ENCODE measurements at places on chromosomes 12 and 14.

DNA sequence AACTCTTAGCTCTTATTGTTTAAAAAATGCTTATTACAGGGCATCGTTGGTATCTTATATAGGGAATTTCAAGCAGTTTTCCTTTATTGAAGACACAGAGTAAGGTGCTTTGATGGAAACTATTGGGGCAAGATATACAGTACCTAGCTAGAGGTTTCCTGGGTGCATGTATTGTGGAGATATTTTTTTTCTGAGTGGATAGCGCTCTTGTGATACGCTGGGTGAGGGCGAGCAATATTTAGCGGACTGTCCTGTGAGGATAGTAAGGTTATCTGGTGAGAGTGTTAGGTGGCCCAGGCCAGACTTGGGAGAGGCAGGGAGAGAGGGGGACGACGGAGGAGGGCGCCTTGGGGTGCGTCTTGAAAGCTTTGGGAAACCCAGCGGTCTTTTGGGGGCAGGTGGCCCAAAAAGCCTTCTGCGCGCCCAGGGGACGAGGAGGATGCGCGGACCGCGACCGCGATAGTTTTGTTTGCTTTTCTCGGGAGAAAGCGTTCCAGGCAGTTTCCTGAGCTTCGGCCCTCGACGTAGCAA lies 596 bp upstream of the BICD1 start:
- no peak for DNase-seq

DNA sequence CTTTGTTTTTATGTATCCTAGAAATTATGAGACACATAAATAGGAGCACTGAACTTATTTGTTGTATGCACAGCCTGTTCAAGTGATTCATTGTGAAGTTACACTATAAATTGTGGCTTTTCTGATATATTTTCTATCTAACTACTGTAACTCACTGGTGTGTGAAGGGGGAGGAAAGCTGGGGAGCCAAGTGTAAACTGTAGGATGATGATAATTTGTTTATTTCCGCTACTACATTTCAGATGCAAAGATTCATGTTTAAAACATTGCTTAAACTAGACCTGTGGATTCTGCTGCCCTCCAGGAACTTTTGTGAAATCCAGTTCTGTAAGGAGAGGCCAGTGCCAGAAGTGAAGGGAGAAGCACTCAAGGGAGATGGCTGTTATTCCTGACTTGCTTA lies 3.3 kb downstream of the TMTC2 start:
- DNase-seq, result no peak

DNA sequence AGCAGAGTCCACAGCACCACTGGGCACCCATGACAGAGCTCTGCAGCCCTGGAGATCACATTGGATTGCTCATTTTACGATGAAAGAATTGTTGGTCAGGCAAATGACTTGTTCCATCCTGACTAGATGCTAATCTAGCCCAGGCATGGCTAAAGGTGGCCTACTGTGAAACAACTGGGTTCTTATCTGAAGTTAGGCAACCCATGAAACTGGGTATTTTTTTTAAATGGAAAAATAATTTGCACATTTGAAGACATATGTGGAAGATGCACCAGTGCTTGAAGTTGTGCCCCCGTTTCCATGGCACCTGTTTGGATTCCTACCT lies 8.3 kb downstream of the PYGL start:
- DNase-seq, result no peak

DNA sequence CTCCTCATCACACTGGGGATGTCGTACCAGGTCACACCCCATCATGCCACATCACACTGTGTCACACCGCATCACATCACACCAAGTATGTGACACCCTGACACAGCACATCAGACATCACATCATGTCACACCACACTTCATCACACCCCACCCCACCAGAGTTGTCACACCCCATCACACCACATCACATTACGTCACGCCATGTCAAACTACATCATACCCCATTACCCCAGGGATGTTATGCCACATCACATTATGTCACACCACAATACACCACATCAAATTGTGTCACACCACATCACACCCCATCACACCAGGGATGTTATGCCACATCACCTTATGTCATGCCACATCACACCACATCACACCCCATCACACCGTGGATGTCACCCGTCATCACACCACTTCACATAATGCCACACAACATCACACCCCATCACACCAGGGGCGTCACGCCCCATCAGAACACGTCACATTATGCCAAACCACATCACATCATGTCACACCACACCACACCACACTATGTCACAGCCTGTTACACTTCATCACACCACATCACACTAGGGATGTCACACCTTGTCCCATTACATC lies 133.6 kb downstream of the TMEM121 start:
- peak; percentile 48 for DNase-seq

DNA sequence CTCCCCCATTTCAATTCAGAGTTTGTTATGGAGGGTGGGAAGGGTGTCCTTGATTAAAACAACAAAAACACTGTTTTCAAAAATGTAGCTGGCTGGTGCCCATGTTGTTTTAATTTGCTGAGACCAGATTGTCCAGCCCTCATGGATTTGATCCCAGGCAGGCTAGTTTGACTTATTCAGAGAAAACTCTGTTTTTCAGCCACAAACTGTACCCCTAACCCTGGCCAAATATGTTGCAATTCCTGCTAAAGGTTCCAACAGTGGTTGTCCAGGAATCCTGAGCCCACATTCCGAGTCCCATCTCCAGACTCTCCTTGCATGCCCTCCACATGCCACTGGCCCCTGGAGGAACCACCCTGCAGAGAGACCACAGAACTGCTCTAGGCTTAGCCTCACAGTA lies 36.0 kb downstream of the MAP1LC3B2 start:
- no peak for DNase-seq

- DNase-seq, result no peak
Observed at GRCh38 chr12:52019113-52019770, 12.5 kb downstream of the TAMALIN start.

DNA sequence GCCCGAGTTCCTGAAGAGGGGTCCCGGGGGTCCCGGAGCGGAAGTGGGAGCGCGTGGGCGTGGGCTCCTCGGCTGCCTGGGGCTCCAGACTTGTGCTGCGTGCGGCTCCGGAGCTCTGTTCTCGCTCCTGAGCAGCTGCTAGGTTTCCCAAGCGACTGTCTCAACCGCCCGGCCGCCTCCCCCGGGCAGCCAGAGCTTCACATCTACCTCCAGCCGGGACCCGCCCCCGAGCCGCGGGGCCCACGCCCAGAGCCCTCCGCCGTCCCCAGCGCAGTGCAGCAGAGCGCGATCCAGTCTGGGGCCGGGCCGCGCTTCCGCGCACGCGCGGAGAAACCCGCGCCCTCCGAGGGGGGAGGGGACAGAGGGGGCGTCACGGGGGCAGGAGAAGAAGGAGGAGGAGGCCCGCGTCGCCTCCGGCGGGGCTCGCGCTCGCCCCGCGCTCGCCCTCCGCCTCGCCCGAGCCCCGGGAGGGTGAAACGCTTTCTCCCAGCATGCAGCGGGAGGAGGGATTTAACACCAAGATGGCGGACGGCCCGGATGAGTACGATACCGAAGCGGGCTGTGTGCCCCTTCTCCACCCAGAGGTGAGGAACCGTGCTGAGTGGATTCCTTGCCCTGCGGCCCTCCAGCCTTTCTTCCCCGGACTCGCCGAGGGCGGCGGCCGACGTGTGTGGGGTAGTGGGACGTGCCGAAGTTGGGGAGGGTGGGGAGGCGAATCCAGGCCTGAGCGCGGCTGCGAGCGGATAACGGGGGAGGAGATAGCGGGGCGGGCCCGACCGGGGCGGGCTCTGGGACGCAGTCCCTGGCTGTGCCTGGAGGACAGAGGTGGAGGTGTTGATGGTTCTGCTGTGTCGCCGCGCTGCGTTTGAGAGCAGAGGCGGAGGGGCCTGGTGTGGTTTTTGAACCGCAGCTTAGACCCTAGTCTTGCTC lies at the start of gene ZDHHC17:
Gene ZDHHC17 (plus strand): TSS at position 370 of the 930 bp plus-strand sequence. CDS start 122 bp downstream, at position 492.
- DNase-seq, result peak; percentile 97

DNA sequence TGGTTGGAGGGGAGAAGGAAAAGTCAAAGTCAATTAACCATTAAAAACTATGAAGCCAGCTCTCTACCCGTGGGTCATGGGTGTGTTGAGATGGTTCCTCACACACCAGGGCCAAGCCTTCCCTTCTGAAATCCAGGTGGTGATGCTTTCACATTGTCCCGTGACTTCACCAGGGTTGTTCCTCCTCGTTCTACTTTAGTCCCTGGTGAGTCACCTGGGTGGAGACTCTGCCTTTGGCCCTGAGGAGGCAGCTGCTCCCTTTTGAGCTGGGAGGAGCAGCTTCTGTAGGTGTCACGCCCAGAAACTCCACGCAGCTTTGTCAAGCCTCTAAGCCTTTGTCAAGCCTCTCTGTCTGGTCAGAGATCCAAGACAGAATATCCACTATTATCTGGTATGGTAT lies 348.3 kb downstream of the BMP4 start:
- DNase-seq, result no peak
